CD4-positive, alpha-beta T cell treated with Interleukin-2 at 100 ng/mL for 4 hours (primary cell): ENCODE measurements at places on chromosomes 12 and 14.

- DNase-seq = no peak
Measured at GRCh38 chr12:81573228-81573627, 185.9 kb downstream of the PPFIA2 start.

DNA sequence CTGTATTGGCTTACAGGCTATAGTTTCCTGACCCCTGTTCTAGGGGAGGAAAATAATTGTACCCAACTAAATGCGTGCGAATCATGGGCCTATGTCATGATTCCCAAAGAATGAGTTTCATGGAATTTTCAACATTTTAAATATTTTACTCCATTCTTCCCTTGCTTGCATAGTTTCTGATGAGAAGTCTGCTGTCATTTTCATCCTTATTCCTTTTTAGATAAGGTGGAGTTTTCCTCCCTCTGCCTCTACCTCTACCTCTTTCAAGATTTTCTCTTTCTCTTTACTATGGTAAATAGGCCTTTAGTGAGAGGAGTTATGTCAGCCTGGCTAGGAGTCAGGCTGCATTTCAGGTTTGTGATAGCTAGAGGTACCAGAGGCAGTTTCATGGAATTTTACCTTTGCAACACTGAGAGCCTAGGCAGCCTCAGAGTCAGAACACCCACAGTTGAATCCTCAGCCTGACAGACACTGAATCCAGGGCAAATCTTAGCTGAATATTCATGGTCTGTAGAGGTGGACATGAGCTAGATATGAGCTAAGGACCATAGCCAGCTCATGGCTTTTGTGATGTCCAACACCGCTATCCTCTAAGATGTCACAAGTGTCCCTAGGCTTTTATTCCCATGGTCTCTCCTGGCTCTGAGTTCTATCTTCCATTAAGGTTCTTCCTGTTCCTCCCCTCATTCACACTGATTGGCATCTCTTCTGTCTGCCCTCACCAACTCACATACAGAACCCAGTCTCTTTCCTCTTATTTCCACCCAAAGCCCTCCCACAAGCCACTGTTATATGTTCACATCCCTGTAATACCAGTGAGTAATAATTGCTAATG lies 6.0 kb downstream of the SERPINA3 start:
- no peak for DNase-seq

DNA sequence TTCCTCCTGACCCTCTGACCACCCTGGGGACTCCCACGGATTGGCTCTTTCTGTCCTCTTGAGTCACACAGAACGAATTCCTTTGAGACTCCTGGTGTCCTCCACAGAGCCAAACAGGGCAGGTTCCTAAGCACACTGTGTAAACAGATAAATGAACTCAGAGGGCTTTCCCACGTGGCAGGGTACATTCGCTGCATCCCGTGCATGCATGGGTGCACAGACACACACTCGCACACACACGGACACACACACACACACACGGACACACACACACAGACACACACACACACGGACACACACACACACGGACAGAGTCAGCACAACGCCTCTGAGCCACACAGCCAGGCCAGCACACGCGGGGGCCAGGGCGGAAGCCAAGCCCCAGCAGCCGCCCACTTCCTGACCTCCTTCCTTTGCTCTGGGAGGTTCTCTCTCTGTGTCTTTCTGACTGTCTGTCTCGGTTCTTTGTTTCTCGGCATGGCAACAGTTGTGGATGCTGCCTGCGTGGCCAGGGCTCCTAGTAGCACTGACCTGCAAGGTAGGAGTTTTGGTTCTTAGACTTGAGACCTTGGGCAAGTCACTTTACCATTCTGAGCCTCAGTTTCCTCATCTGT lies 706 bp downstream of the CRACR2A start:
- DNase-seq = peak; percentile 74

- no peak for DNase-seq
Measured at GRCh38 chr12:103571286-103571685, 15.8 kb upstream of the STAB2 start.

GRCh38 chr12:108333898-108334699 lies 5.0 kb downstream of the CMKLR1 start:
- DNase-seq = peak; percentile 27
